ENCODE measurements at places on chromosomes 4 and X. TPM values are rescaled to one million over a fixed set of nuclear protein-coding genes. Genes with fewer than 3 reads are reported as not detected.

Gene GLOD5
- not detected for total RNA-seq

Gene ADAM29
- total RNA-seq: not detected

Gene CBLL2
- total RNA-seq: not detected

Gene ENPEP
- 1.1 TPM for total RNA-seq

Gene SLC10A4
- total RNA-seq: not detected

Gene FBXW7
- 58.7 TPM for total RNA-seq

Gene SSX2
- total RNA-seq: not detected

Gene SSX7
- total RNA-seq: not detected

Gene MAGEA1
- not detected for total RNA-seq

Gene AWAT2
- not detected for total RNA-seq

Gene CT45A2
- not detected for total RNA-seq

Gene MAGEA4
- not detected for total RNA-seq

Gene DCAF12L2
- total RNA-seq: not detected

Gene MAGEE2
- total RNA-seq: not detected

Gene CA5B
- 8.7 TPM for total RNA-seq

Gene NXF2B
- total RNA-seq: not detected

Gene TRIM2
- total RNA-seq: 0.42 TPM

Gene TDO2
- total RNA-seq: not detected

Gene NKX3-2
- not detected for total RNA-seq

Gene CPE
- not detected for total RNA-seq

Gene LRP2BP
- total RNA-seq: 0.59 TPM

Gene TNIP3
- 3.4 TPM for total RNA-seq

Gene IL2RG
- 739 TPM for total RNA-seq

Gene HTR2C
- total RNA-seq: not detected

Gene TREX2
- total RNA-seq: 2.3 TPM

Gene ARSJ
- total RNA-seq: not detected

Gene ARHGAP24
- total RNA-seq: not detected

Gene SERPINA7
- not detected for total RNA-seq

Gene SCML1
- 0.93 TPM for total RNA-seq

Gene CT45A10
- total RNA-seq: not detected

Gene MAGEC2
- total RNA-seq: not detected

Gene GPR82
- 0.12 TPM for total RNA-seq

Gene CDKL2
- 0.49 TPM for total RNA-seq

Gene CDS1
- total RNA-seq: 0.05 TPM

Gene PDE5A
- total RNA-seq: 0.49 TPM

Gene PASD1
- total RNA-seq: not detected

Gene ENAM
- not detected for total RNA-seq

Gene FAM156A
- 22.2 TPM for total RNA-seq

Gene ENOPH1
- total RNA-seq: 36.3 TPM

Gene GLUD2
- 0.12 TPM for total RNA-seq

Gene PRSS12
- total RNA-seq: not detected

Gene BTC
- total RNA-seq: not detected

Gene NRK
- not detected for total RNA-seq

Gene FGF13
- total RNA-seq: not detected

Gene HTN1
- not detected for total RNA-seq

Gene MSMO1
- total RNA-seq: 52.8 TPM

Gene TMEM128
- total RNA-seq: 15.5 TPM

Gene FAM184B
- total RNA-seq: not detected

Gene RIPPLY1
- total RNA-seq: not detected

Gene LEF1
- total RNA-seq: 215 TPM

Gene DDX53
- total RNA-seq: not detected

Gene MAML3
- total RNA-seq: 0.73 TPM

Gene STATH
- not detected for total RNA-seq

Gene ADGRL3
- not detected for total RNA-seq

Gene IL13RA1
- total RNA-seq: 0.68 TPM

Gene DYNLT3
- total RNA-seq: 12.1 TPM

Gene ASB5
- total RNA-seq: not detected

Gene ARX
- total RNA-seq: not detected

Gene CLGN
- total RNA-seq: not detected

All from T-helper 1 cell treated with Interleukin-12 subunit alpha and Interleukin-12 subunit beta and Interleukin-4 antibody, amounts not matched to agents 30 ng/mL and 1 ng/mL, for 36 hours (primary cell).